ENCODE measurements at places on chromosomes 16 and 17.

GRCh38 chr16:66508248-66508913 lies 41.5 kb downstream of the TK2 start:
- DNase-seq: no peak

DNA sequence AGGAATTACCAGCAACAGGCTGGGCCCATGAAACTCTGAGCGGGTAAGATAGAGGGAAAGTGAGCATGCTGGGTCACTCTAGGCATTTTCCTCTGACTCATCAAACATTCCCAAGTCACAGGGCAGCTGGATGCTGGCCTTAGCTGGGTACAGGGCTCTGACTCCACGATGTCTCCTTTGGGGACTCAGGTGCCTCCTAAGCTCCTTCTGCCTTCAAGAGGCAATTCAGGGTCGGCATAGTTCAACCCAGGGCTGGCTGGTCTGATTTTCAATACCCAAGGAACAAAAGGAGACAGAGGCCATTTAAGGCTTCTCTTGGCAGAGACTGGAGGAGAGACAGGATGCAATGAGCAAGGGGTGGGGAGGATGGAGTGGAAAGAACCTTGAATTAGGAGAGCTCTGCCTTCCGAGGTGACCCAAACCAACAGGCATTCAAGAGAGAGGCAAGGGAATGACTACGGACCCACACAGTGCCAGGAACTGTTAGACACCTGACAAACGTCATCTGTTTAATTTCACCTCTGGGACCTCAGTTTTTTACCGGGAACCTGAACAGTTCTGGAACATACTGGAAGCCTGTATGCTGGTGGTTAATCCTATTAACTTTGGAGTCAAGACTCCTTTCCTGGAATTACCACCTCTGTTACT lies 910 bp downstream of the WBP2 start:
- no peak for DNase-seq

- no peak for DNase-seq
Observed at GRCh38 chr16:15770512-15770911, 86.3 kb downstream of the MYH11 start.

DNA sequence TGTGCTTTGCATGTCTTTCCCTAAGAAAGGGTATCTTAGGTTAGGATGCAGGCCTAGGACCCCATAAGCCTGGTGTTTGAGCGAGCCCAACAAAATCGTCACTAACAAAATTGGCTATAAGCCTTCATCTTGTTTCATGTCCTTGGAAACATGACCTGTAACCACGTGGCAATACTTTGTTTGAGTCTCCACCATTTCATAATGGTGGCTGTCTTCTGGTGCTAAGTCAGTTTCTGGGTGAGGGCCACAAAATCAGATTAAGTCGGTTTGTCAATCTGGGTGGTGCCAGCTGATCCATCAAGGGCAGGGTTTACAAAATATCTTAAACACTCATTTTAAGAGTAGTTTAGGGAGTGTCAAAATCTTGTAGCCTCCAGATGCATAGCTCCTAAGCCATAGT lies 33.0 kb downstream of the C16orf54 start:
- DNase-seq: no peak

DNA sequence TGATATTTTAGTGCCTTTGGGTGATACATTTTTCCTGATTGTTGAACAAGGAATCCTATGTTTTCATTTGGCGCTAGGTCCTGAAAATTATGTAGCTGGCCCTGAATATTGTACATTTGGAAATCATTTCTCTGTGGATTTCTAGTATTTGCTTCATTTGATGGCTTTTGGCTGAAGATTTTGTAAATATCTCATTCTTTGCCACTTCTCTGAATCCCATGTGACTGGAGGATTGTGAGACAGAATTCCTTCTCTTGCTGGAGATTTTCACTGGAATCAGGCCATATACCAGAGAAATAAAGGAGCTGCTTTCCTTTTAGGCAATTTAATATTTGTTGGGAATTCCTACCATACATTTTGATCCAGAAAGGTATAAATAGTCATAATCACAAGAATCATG lies 8.6 kb downstream of the KRT28 start:
- no peak for DNase-seq

DNA sequence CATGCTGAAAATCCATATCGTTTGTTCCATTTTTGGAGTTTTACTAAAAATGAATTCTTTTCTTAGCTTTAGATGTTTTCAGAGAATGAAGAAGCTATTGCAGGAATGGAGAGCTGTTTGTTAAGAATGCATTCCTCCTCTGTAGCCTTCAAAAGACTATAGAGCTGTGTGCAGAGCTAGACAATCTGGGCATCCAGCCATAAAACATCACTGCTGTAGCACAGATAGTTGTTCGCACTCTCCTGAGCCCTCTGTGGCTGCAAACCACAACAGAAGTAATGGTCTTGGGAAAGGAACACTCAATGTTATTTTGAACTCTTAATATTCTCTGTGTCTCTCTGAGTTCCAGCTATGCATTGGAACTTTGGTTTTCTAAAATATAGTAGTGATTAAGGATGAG lies 4.9 kb downstream of the TNRC6C start:
- no peak for DNase-seq

DNA sequence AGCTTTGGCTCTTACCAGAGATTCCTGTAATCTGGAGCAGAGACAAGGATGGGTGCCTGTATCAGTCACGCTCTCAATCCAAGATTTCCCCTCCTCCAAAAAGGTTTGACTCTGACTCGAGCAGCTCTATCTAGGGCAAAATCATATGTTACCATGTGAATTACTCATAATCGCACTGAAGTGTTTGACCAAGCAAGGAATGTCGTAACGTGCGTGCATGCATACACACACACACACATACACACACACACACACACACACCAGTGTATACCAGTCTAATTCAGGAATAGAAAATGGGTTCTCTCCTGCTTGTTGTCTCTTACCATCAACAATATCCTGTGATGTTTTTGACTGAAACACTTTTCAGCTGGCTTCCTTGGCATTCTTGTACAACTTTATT lies 835.1 kb downstream of the KCNJ2 start:
- DNase-seq: no peak

DNA sequence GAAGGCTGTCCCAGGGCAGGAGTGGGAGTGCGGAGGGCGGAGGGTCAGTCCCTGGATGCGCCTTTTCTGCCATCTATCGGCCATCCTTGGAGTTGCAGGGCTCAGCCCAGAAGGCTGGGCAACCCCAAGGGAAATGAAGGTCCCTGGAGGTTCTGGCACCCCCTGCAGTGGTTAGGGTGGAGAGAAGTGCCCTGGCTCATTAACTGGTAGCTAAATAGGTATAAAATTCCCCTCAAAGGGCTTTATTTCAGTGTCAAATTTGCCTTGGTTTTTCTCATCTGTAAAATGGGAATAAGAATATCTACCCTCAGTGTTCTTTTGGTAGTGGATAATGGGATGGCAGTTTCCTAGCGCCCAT lies 22.4 kb downstream of the C17orf75 start:
- peak; percentile 81 for DNase-seq

GRCh38 chr17:46947216-46947615 lies 24.3 kb downstream of the GOSR2 start:
- no peak for DNase-seq

DNA sequence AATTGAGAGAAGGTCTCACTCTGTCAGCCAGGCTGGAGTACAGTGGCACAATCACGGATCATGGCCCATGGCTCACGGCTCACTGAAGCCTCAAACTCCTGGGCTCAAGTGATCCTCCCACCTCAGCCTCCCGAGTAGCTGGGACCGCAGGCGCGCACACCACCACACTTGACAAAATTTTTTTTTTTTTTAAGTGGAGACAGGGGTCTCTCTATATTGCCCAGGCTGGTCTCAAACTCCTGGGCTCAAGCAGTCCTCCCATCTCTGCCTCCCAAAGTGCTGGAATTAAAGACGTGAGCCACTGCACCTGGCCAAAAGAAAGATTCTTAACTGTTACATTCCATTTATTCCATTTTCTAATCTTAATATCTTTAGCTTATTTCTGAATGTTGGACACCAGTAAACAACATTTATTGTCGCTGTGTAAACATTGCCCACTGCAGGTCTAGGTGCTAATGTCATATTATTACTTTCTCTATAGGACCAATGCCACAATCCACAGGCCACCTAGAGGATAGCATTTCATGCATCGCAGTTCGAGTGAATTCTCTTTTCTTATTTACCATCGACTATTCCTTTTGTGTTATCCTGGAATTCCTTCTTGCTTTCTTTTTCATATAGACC lies 123.7 kb downstream of the PITPNC1 start:
- no peak for DNase-seq

GRCh38 chr16:2147378-2147777 lies 1.0 kb upstream of the RAB26 start:
- no peak for DNase-seq

- DNase-seq: no peak
Observed at GRCh38 chr17:65085397-65085796, 28.9 kb upstream of the GNA13 start.

GRCh38 chr17:82017612-82018151 lies 5.0 kb downstream of the CENPX start:
- no peak for DNase-seq

- no peak for DNase-seq
Observed at GRCh38 chr17:19641687-19642372, 6.7 kb upstream of the ALDH3A2 start.

DNA sequence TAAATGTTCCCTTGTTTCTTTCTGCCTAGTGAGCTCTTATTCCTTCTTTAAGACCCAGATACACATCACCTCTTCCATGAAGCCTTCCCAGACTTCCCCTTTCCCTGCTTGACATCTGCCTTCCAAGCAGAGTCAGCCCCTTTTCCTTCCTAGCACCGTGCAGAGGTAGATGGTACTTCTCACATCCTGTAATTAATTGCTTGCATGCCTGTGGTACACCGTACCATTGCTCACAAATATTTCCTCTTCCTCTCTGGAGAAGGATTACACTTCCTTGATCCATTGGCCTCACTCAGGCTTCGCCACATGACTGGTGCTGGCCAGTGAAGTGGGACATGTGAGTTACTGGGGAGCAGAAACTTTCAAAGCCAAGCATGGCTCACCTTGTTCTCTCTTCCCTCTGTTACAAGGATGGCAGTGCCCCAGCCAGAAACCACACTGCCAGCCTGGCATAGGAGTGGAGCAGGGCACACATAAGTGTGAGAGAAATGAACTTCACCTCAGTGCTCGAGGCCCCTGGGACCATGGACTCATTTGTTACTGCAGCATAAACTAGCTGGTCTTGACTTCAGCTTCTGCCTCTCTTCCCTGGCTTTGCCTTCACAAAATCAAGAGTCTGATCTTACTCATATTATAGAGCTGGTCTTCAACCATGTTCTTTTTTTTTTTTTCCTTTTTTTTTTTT lies 44.0 kb downstream of the SOST start:
- no peak for DNase-seq

GRCh38 chr17:27997044-27997401 lies 45.5 kb upstream of the NLK start:
- DNase-seq: no peak

- DNase-seq: no peak
Observed at GRCh38 chr16:86145669-86146068, 246.7 kb downstream of the IRF8 start.

GRCh38 chr17:43327421-43327820 lies 71.4 kb upstream of the ARL4D start:
- no peak for DNase-seq

DNA sequence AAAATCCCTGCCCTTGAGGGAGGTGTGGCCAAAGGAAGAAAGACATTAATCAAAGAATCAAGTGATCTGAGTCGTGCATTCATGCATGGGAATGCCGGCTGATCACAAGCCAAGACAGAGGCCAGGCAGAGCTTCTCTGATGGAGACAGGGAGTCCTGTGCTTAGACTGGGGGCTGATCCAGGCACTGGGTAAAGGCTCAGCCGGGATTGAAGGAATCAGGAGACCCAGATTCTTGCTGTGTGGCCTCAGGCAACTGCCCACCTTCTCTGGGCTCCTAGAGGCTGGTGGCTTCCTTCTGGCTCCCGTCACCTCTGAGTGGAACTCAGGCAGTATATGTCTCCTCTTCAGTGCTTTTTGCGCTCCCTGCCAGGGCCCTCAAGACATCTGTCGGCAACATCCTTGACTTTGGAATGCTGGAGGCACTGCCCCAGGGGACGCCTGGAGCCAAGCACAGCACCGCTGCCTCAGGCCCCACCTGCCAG lies 17.7 kb downstream of the RAI1 start:
- no peak for DNase-seq

GRCh38 chr16:86380030-86380429 lies 130.3 kb upstream of the FOXF1 start:
- DNase-seq: no peak

DNA sequence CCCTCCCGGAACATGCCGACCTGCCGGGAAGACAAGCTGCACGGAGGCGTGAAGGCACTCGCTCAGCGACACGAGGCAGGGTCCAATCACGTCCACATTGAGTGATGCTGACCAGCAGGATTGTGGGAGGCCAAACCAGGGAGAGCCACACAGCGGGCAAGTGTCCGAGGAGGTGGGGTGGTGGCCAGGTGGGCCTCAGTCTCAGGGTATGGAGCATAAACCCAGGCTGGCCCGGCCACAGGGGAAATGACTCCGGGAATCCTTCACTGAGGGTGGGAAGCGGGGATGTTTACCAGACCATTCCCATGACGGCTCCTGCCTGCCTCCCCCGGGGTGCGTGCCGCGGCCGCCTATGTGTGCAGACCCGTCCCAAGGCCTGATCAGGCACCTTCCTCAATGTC lies 62.5 kb downstream of the RPH3AL start:
- no peak for DNase-seq

DNA sequence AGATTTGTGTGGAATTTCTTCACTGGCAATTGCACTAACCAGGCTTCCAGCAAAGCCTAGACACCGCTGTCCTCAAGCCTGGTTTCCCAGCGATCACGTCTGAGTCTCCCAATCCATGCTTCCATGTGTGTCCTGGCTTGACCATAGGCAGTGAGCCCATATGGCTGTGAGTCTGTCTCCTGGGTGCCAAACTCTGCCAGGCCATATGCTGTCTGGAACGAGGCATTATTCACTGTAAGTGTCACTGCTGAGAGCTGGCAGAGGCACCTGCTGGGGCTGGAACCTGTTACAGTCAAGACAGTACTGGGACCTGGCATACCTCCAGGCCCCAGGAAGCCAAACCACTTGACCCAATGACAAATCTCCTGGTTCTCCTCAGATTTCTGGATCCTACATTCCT lies 60.4 kb downstream of the HS3ST2 start:
- DNase-seq: no peak

GRCh38 chr16:19481296-19481695 lies 40.6 kb downstream of the GDE1 start:
- DNase-seq: no peak

DNA sequence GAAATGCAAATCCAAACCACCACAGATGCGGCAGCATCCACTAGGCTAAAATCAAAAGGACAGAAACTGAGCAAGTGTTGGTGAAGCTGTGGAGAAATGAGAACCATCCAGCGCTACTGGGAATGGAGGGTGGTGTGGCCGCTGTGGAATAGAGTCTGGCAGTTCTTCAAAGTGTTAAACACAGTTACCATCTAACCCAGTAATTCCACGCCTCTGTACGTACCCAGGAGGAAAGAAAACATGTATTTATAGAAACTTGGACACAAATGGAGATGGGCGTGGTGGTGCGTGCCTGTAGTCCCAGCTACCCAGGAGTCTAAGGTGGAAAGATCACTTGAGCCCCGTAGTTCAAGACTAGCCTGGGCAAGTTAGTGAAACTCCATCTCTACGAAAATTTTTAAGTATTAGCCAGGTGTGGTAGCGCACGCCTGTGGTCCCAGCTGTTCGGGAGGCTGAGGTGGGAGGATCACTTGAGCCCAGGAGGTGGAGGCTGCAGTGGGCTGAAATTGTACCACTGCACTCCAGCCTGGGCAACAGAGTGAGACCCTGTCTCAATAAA lies 11.6 kb downstream of the SLC25A10 start:
- DNase-seq: no peak
